ENCODE measurements at places on chromosomes 11 and 22.

DNA sequence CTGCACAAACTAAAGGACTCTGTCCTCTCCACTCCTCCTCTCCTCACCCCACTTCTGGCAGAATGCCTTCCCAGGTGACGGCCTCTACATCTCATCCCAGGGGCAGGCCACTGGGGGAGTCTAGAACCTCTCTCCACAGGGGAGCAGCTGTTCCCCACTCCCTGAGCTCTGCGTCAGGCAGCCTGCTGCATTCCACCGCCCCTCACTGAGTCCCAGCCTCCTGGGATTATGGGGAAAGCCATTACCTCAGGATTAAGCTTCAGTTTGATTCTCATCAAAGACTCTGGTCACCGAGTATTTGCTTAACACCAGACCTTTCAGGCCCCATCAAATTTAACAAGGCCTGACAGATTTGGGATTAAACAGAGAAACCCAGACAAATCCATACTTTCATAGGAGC is 405.9 kb downstream of the NXPE2 start:
- no peak for DNase-seq

DNA sequence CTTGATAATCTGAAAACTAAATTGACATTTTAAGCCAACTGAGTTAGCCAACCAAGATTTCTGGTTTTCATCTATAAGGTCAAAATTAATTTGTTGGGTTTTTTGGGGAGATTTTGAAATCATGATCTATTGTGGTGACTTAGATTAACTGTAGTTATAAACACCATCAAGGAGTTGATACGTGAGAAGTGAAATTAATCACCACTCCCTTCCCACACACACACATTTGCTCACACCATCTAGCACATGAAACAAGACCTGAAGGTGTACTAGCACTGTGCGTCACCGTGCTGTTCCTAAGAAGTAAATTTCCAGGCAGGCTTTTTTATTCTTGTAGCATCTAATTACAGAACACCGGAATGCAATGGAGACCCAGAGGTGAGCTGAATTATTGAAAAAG is 2.1 kb downstream of the OR5B21 start:
- no peak for DNase-seq

- no peak for DNase-seq
These were observed 60.2 kb downstream of the LRRC32 start for GRCh38 chr11:76610371-76610770.

DNA sequence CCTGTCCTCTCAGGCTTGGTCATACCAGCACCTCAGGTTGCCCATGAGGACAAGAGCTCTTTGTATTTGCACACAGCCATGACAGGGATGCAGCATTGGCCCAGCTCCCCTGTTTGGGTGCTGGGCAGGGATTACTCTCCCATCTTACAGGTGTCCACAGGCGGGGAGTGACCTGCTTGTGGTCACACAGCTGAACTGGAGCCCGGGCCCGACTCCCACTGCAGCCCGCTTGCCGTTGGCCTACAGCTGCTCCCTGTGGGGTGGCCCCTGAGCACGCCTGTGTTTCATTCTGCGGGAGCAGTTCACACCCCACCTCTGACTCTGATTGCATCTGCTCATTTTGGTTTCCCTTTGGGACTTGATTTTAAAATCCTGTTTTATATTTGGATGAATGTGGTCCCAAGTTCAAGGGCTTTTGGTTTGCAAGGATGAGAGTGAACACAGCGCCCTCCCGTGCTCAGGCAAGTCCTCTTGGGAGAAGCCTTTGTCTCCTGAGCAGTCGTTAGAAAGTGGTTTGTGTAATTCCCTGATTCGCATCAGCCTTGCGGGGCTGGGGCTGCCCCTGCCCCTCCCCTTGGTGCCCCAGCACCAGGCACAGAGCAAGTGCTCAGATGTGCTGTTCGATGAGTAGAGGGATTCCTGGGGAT is 9.3 kb downstream of the PICK1 start:
- DNase-seq: no peak

- no peak for DNase-seq
These were observed 3.4 kb upstream of the NLRP10 start for GRCh38 chr11:7968686-7969085.

DNA sequence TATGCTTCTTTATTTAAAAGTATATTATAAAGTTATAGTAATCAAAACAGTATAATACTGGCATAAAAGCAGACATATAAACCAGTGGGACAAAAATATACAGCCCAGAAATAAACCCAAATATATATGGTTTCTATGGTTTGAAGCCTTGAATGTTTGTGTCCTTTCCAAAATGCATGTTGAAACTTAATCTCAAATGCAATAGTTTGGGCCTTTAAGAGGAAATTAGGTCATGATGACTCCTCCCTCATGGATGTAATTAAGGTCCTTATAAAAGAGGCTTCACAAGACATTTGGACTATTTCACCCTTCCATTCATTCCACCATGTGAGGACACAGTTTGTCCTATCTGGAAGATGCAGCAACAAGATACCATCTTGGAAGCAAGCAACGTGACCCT is at the start of gene MS4A6E:
Gene MS4A6E, plus strand, starts transcription at position 301 of the 400 bp plus-strand sequence. CDS start 7,641 bp downstream, outside the sequence.
- no peak for DNase-seq

- DNase-seq: no peak
These were observed 4.7 kb downstream of the ANO1 start for GRCh38 chr11:70082829-70083228.

DNA sequence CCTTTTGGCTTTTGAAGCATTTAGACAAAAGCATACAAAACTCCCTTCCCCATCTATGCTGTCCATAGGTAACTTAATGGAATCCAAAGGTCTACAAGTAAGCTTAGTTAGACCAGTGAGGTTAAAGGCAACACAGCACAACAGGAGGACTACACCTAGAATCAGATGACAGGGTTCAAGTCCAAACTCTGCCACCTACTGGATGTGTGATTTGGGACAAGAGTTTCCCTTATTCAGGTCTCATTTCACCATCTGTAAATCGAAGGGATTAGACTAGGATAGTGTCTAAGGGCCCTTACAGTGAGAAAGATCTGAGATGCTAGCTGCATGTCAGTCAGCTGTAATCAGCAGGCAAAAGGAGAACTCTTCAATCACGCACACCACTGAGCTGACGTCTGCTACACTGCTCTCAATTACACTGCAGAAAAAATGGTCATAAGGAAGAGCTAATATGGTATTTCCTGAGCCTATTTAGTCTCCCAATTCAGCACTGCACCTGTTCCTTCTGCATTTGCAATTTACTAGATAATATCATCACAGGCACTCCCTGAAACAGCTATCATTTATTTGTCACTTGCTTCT is 82.2 kb downstream of the SERGEF start:
- DNase-seq: no peak

GRCh38 chr11:11780858-11781257 is 60.9 kb upstream of the USP47 start:
- no peak for DNase-seq

GRCh38 chr22:39498368-39498767 is 3.7 kb upstream of the MIEF1 start:
- DNase-seq: no peak

All from amygdala (tissue), 56 donors.